ENCODE measurements at places on chromosomes 2 and 18.

DNA sequence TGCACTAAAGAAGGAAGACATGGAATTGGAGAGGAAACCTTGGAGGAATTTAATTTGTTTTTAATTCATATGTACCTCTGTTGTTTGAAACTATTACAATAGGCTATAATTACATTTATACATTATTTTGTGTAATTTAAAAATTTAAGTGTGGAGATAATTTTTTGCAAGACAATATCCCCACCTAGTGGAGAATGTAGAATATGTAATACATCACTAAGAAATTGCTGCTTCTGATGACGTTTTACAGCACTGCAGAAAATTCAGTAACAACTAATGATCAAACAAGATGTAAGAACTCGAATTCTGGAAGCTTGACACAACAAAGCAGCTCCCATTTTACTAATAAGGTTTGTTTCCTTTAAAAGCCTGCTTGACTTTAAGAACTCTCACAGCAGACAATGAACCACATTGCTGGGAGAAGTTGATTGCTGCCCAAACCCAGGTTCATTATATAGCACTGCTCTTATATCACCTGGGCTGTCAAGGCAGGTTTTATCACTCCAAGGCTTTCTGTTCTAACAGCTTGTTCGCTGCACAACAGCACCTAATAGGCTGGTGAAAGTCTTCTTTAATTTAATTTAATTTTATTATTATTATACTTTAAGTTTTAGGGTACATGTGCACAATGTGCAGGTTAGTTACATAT is 53.4 kb downstream of the THADA start:
- peak; percentile 58 for DNase-seq

DNA sequence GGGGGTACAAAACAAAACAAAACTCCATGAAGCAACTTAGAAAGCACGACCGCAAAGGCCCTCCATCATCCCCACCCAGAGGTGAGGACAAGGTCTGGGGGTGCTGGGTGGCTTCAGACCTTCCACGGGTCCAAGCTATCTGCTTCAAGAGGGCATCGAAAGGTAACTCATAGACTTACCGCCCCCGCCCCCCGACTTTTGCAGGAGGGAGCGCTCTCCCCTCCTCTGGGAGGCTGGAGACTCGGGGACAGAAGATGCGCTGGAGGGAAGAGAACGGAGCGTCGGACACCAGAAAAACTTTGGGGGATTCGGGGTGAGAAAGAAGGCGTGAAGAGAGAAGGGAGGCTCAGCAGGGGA is 300 bp upstream of the STON1 start:
- DNase-seq: no peak

- DNase-seq: peak; percentile 3
Observed at GRCh38 chr2:233912691-233913423, 4.3 kb upstream of the TRPM8 start.

DNA sequence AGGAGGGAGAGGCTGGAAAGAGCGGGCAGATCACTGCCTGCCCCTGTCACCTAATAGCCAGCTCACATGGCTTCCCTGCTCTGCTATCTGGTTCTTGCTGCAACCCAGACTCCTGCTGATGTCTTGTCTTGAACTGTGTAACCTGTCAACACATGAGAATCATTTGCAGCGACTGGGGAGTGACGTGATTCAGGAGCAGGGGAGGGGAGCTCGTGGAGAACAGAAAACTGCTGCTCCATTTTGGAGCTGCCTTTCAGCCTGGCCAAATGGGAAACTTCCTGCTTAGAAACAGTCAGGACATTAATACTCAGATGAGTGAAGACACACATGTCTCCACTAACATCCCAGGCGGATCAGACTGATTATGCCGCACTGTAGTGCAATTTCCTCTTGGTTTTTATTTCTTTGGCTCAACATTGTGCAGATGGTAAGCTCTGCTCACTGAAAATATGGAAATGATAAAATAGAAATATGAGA is 38.1 kb downstream of the RPL37A start:
- no peak for DNase-seq

GRCh38 chr2:196181484-196181883 is 10.1 kb upstream of the STK17B start:
- DNase-seq: no peak

- DNase-seq: no peak
Observed at GRCh38 chr2:224038830-224039079, 331 bp downstream of the SERPINE2 start.

DNA sequence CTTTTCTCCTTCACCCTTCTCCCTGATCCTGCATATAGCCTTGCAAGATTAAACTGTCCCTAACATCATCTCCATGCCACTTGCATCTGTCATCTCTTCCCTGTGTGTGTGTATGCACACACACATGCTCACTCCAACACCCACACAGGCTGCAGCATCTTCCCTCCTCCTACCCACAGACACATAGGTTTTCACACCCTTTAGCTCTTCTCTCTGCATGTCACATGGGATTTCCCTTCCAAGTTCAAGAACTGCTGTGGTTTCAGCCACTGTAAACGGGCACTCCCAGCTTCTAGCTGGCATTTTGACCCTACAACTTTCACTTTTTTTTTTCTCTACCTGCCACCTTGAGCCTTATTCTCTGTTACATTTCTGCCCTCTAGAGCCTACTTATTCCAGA is 6.4 kb downstream of the CELF4 start:
- DNase-seq: no peak

DNA sequence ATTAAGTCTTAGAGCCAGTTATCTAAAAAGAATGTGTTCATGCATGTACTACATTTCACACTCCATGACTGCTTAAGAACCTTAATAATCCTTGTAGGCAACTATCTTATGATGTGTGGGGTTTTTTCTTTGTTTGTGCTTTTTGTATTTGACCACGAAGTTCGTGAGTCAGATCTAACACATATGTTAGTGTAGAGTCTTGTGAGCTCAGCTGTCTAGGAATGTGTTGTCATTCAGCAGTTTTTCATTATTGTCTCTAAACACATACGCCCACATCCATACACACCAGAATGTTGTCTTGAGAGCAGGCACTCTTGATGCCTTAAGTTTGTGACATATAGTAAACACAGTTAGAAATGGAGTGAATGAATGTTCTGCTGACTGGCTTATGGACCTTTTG is 38.4 kb downstream of the CAB39 start:
- DNase-seq: no peak

GRCh38 chr18:59021500-59021899 is 118.2 kb upstream of the SEC11C start:
- no peak for DNase-seq

DNA sequence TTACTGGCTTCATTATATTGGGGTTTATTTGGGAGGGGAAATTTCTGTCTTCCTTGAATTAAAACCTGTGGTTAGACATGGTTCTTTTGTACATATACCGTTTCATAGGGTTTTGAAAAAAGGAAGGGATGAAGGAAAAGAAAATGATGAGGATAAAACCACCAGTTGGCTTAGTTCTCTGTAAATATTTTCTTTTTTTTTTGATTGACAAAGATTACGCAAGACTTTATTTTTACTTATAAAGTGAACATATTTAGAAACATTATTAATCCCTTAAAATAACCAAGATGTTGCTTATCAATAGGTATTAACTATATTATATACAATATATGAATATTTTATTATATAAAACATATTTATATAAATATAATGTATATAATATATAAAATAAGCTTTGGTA is 45.1 kb upstream of the TUBA3E start:
- DNase-seq: no peak

- DNase-seq: no peak
Observed at GRCh38 chr2:215831296-215831913, 181.9 kb downstream of the MREG start.

GRCh38 chr2:191218292-191218898 is 26.8 kb upstream of the MYO1B start:
- peak; percentile 22 for DNase-seq

DNA sequence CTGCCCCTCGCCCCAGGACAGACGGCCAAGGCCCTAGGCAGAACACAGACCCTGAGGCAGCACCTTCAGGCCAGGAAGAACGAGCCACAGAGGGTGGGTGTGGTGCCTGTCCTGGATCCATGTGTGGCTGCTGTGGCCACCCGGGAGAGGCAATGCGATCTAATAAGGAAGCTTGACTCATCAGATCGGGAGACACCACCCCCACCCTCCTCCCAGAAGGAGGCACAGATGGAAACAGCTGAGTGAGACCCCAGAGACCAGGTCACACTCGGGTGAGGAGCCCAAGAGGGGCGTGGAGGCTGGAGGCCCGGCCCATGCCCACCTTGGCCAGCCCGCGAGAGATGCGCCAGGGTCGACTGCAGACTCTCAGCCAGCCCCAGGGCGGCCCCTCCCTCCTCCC is 20.3 kb downstream of the KCNG2 start:
- DNase-seq: no peak

DNA sequence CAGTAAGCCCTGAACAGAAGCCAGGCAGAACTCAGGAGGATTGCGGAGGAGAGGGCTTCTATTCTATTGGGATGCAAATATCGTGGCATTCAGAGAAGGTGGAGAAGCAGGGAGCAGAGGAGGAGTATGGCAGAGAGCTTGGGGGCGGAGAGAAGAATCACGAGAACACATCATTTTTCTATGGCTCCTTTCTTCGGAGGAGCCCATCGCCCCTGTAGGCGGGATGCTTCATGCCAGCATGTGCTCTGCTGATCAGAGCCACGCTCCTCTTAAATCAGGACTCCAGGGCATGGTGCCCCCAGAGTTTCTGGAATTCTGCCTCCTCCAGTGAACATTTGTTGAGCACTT is 71.1 kb downstream of the CIB4 start:
- DNase-seq: no peak

DNA sequence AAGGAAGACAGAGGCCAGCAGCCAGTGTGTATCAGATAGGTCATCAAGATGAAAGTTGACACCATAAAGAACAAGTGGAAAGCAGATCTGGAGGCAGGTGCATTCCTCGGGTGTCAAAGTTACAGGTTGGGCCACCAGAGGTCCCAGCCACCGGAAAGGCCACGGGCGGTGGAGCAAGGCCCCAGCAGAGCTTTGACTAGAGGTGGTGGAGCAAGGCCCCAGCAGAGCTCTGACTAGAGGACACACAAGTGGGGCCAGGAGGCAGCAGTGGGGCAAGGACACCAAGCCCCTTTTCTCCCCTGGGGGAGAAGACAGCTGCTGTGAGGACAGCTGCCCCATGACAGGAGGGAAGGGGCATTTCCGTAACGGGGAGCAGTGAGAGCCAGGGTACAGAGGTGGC is 115.1 kb downstream of the GYPC start:
- DNase-seq: no peak

DNA sequence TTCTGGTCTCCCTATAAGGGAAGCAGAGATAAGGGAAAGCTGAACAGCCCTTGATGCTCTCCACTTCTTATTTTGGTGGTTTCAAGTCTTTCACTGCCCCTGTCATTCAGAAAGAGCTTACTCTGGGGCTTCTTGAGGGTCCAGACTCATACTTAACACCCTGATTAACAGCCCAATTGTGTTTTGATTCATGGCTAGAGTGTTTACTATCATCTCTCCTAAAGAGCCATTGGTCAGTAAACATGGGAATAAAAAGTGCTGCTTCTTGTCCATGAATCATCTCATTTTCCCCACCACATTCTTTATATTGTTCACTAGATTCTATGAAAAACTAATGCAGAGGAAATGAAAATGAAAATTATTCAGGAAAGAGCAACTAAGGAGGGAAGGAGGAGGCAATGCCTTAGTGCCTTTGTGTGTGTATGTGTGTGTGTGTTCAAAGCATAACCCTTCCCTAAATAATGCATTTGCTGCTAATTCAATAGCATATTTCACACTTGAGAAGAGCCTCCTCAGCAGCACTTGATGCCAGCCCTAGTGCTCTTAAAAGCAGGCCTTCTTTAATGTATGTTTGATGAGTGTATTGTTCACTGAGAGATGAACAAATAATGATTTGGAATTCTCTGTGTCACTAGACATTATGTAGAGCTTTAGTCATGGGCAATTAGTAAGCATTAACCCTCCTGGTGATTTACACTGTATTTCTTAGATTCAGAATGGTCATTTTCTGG is 63.5 kb downstream of the DCC start:
- DNase-seq: no peak

DNA sequence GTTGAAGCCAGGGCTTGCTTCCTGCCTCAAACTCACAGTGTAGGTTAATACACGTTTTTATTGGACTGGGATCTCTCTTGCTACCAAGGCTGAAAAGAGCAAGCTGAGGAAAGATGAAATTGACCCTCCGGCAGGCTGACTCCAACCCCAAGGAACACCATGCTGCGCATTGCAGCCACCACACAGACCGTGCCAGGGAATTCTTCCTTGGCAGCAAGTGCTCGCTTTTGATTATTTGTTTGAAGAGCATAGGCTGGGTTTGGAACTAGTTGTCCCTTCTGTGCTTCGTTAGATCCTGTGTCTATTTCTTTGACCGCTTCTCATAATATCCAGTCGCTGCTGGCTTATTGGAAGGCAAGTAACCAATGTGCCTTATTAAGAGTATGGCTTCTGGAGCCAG is 34.4 kb upstream of the DARS1 start:
- no peak for DNase-seq

- no peak for DNase-seq
Observed at GRCh38 chr2:241566468-241566867, 7.9 kb downstream of the BOK start.

DNA sequence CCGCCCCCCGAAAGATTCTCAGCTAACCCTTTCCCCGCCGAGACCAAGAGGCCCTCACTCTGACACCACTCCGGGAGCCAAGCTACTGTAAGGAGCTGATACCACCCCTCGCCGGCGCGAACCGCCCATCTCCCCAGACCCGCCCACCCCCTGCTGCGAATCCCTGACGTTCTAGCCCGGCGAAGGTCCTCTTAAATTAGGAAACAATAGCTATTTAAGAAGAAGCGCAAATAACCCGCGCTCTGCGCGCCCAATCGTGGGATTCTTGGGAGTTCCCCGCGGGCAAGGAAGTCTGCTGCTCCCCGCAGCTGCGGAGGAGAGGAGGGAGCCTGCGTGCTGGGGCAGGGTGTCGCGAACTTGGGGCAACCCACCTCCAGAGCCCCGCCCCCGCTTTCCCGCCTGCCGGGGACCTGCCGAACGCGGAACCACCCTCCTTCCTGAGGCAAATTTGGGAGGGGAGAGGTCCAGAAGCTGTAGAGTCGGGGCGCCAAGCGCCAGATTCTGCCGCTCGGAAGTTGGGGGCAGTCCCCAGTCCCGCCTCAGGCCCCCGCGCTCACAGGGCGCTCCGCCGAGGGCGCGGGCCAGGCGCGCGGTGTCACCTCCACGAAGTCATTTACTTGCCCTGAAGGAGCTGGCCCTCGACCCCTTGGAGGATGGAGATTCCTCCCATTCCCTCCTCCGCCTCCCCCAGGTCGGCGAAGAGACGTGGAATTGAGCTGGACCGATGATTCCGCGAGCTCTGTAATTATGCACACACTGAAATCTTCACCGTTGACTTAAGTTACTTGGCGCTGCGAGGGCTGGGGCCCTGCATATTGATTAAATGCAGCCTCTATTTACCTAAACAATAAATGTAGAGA is 8.4 kb upstream of the SP9 start:
- no peak for DNase-seq

- DNase-seq: no peak
Observed at GRCh38 chr2:36568516-36569246, 29.3 kb downstream of the FEZ2 start.

DNA sequence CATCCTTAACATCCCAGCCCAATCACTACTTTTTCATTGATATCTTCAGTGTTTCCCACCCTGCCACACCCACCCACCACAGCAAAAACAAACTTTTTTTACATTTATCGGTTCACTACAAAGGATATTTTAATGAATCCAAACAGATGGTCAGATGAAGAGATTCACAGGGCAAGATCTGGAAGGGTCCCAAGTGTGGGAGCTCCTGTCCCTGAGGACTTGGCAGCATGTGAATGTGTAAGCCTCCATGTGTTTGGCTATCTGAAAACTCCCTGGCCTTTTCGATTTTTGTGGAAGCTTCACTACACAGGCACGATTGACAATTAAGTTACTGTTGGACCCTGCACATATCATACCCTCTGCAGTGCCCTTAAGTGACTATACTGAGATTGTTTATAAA is 48.1 kb upstream of the CRIM1 start:
- no peak for DNase-seq

GRCh38 chr2:22879009-22879863 is 505.7 kb upstream of the KLHL29 start:
- DNase-seq: no peak
